ENCODE measurements at places on chromosomes 12 and 14.

DNA sequence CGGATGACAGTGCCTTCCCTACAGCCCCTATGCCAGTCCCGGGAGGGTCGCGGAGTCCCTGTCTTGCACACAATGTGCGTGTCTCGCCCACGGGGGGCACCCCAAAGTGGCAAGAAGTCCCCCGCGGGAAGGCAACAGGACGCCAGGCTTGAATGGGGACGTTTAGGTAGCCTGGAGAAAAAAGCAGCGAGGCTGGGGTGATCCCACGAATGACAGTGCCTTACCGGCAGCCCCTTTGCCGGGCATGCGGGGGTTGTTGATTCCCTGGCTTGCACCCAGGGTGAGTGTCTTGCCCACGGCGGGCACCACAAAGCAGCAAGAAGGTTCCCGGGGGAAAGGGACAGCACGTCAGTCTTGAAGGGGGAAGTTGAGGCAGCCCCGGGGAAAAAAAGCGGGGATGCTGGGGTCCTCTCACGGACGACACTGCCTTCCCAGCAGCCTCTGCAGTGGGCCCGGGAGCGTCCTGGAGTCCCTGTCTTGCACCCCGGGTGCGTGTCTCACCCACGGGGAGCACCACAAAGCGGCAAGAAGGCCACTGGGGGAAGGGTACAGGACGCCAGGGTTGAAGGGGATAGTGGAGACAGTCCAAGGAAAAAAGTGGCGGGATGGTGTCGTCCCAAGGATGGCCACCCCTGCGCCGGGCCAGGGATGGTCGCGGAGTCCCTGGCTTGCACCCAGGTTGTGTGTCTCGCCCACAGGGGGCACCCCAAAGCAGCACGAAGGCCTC, 156.8 kb upstream of the ALG10B start:
- DNase-seq = no peak

- no peak for DNase-seq
These were observed 3.7 kb downstream of the ZBTB1 start for GRCh38 chr14:64508215-64508776.

GRCh38 chr14:58668848-58669480, 31.2 kb downstream of the DACT1 start:
- DNase-seq = no peak

GRCh38 chr14:92861856-92862745, 60.8 kb upstream of the CHGA start:
- no peak for DNase-seq

GRCh38 chr14:104126753-104127152, 11.6 kb upstream of the KIF26A start:
- no peak for DNase-seq

DNA sequence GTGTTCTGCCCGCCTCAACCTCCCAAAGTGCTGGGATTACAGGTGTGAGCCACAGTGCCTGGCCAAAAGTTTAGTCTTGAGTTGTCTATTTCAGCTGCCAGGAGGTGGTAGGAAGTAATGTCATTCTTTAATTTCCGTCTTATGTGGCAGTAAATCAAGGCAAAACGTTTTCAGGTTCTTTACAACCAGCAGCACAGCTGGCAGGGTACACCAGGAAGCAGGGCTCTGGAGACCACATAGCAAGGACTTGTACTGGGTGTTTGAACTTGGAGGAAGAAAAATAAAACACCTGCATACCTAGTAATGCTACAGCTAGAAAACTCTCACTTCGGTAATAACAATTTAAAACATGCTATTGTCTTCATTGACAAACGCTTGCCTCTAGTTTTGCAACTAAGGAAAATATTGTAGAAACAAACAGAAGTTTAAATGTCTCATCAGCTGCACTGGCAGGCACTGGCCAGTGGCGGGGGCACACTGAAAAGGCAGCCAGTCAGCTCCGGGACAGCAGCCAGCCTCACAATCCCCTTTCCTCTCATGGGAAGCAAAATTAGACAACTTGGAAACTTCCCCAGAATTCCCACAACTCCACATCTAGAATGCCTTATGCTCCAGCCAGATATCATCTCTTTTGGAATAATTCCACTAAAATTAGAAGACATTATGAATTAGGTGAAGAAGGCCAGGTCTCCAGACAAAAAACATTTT, 72.2 kb downstream of the CLIP1 start:
- DNase-seq = no peak

DNA sequence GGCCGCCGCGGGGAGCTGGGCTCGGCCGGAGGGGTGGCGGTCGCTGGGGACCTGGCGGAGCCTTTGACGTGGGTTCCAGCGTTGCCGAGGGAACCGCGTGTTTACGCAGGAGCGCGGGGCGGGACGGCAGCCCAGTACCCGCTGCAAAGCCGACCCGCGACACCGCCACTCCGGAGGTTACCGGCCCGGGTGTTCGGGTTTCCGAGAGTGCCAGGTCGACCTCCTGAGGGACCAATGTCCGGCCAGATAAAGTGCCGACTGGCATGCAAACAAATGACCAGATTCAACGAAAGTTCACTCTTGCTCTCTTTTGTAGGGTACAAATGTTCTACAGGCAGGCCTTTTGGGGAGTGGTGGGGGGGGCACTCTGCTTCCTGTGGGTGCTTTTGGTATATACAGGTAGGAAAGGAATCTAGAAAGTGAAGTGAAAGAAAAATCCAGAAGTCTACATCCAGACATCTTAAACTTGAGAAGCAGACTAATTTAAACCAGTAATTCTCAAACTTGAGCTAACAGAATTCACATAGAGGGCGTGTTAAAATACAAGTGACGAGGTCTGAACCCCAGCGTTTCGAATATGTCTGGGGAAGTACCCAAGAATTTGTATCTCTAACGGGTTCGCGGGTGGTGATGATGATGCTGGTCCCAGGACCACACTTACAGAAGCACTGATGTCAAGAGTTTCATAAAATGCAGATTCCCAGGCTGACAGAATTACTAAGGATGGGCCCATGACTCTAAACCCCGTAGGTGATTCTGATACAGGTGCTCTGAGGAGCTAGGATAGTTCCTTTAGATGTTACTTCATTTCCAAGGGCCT, at the start of gene GPR135:
TSS of gene GPR135 (minus strand) at position 65 of the 820 bp plus-strand sequence. CDS start 154 bp downstream, outside the sequence.
- no peak for DNase-seq

GRCh38 chr12:104522985-104523722, 66.4 kb downstream of the CHST11 start:
- no peak for DNase-seq

- no peak for DNase-seq
These were observed 32.9 kb downstream of the TCHP start for GRCh38 chr12:109932878-109933503.

DNA sequence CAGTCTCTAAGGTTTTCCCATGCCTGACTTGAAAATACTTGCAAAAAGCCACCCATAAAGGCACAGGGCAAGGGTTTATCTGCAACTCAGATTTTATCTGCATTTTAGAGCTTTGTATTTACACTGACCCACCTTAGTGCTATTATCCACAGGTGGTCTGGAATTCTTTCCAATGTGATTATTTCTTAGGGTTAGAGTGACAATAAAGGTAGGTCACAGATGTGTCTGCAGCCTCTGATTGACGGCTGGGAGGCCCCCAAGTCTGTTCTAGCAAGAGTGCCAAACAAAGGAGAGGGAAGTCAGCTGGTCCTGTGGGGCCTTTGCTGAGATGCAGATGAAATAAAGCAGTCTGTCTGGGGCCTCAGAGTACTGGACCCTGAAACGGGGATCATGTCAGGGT, 64.0 kb downstream of the FRMD6 start:
- DNase-seq = no peak

DNA sequence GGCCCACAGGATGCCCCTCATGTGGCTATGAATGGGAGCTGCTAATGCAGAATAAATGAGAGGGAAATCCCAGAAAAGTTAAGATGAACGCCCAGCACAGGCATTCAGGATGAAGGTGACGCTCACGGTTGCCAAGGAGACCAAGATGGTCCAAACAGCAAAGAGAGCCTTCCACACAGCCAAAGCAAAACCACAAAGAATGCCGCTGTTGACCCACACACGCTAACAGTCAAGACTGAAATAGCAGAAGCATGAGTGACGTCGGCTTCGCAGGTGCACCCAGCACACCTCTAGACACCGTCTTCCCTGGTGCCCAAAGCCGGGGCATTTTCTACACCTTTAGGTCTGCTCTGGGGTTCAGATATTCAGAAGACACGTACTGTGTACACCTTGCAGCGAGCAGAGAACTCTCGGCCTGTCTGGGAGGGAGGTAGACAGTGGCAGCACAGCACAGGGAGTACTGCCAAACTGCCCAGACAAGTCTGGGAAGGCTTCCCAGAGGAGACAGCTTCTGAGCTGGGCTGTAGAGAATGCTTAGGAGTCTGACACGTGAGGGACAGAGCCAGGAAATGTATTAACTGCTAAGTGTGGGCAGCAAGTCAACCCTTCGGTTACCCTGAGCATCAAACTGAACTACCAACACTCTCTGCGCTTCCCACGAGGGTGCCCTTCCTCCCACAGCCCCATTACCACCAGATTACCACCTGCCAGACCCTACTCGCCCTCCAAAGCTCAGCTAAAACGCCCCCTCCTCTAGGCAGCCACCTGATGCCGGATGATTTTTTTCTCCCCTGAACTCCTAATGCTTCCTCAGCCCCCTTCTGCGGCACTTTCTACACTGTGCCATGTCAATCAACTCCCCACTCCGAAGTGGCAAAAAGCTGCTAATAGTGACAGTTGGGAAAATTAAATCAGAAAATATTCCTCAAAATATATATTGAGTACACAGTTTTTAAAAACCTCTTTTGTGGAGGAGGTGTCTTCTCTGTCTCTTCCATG, 50.1 kb downstream of the CCDC88C start:
- DNase-seq = no peak

- DNase-seq = no peak
These were observed 25.1 kb downstream of the ASPG start for GRCh38 chr14:104110491-104111209.

DNA sequence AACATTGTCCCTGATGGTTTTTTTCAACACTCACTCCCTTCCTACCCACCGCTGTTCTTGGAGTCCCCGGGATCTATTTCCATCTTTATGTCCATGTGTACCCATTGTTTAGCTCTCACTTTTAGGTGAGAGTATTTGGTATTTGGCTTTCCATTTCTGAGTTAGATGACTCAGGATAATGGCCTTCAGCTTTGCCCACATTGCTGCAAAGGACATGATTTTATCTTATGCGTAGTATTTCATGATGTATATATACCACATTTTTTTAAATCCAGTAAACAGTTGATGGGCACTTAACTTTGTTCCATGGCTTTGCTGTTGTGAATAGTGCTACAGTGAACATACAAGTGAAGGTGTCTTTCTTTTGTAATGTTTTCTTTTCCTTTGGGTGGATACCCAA, 123.5 kb upstream of the KITLG start:
- no peak for DNase-seq

DNA sequence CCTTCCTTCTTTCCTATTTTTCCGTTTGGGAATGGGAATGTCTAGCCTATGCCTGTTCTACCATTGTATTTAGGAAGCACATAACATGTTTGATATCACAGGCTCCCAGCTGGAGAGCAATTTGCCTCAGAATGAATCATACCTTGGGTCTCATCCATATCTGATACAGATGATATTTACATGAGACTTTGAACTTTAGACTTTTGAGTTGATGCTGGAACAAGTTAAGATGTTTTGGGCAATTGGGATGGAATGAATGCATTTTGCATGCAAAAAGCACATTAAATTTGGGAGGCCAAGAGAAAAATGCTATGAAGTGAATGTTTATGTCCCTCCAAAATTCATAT, 61.9 kb upstream of the BEGAIN start:
- no peak for DNase-seq

DNA sequence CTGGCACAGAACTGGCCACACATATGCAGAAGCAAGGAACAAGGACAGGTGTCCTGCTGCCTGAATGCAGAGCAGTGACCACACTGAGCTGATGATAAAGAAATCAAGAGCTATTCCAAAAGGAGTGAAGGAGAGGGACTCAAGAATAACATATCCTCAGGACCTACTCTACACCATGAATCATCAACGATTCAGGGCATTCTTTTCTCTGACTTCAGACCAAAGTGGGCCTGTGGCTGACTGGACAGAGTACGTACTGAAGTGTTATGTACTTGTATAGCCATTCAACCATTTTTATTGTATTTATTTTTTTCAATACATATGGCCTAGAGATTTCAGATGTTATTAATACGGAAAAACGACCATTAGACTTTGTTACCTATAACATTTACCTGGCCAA, 177.5 kb upstream of the TMTC1 start:
- no peak for DNase-seq

DNA sequence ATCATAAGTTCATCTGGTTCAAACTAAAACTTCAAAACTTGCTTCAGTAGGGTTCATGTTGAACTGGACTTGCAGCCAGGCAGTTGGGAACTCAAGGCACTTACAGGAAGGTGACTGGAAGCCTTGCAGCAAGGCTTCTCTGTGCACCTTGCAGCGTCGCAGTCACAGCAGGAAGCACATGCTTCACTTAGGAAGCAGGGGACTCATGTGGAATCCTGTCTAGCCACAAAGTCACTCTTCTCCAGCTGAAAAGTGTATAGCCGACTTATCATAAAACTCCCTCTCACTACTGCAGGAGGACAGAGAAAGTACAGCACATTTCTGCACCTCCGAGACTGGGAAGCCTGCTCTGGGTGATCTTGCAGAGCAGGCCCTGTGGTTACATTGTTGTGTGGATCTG, 114.0 kb upstream of the PRB2 start:
- DNase-seq = no peak

GRCh38 chr12:3197131-3197818, 120.1 kb downstream of the TSPAN9 start:
- DNase-seq = no peak

GRCh38 chr14:57845802-57846531, 19.9 kb downstream of the SLC35F4 start:
- no peak for DNase-seq

DNA sequence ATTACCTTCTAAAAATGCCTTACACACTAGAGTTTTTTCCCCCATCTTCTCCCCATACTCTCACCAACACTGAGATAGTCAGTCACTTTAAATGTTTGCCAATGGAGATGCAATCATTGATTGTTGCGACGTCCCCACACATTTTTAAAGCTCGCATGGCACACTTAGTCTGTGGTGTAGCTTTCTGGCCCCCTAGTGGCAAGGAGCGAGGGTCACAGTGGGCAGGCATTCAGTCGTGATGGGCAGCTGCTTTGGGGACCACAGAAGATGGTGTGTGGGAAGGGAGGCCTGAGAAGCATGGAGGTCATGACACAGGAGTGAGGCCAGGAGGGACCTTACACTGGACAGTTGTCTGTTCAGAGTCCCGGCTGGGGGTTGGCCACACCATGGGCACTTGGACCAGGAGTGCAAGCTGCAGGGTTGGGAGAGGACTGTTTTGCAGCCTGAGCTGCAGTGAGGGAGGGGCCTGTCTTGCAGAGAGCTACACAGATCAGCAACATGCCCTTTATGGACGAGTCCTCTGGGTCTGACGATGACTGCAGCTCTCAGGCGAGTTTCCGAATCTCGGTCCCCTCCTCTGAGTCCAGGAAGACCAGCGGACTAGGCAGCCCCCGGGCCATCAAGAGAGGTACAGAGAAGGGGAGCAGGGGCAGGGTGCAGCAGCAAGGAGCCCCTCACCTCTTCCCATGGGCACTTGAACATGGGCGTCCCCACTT, 28.6 kb downstream of the PIGH start:
- peak; percentile 12 for DNase-seq

DNA sequence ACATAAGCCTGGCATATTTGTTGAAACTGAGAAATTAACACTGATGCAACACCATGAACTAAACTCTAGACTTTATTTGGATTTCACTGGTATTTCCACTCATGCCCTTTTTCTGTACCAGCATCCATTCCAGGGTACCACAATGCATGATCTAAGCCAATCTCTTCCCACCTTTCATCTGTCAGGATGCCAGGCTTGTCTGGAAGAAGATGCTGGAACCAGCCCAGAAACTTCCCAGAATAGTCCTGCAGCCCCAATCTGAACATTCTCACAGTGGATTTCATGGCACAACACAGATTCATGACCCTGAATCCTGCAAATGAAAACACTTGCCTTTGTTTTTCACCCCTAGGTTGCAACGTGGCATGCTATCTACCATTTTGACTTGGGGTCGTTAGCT, 189.3 kb upstream of the LHX5 start:
- DNase-seq = no peak
